Esophagus squamous epithelium (tissue), 5 donors: ENCODE measurements at places on chromosomes 2 and 18.

GRCh38 chr2:100142393-100142792, at the start of gene AFF3:
TSS of gene AFF3 (minus strand) at chr2:100142590. CDS start at chr2:100104454, 38,136 bp downstream.
- DNase-seq: peak; percentile 9

DNA sequence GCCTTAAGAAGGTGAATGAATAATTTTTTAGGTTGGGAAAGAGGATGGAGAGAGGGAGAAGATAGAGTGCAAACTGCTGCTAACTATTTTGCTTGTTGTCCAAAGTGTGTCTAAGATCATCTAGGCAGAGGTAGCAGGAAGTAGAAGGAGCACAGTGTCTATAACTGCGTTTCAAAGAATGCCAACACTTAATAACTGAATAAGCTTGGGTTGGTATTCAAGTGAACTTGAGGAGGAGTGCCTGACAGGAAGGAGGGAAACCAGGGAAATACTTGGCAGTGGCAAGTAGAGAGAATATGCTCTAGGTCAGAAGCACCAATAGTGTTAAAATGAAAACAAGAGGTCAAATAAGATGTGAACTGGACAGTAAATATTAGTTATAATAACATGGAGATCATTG, 155.9 kb downstream of the DPP10 start:
- no peak for DNase-seq

- no peak for DNase-seq
Observed at GRCh38 chr2:181680055-181680936, at the start of gene NEUROD1. TSS of gene NEUROD1 (minus strand) at chr2:181680517. CDS start at chr2:181678860, 1,657 bp downstream.

- DNase-seq: no peak
Observed at GRCh38 chr2:173713904-173714555, 251.1 kb downstream of the SP3 start.

- no peak for DNase-seq
Observed at GRCh38 chr2:219171231-219171651, 1.4 kb upstream of the SLC23A3 start.

- no peak for DNase-seq
Observed at GRCh38 chr2:88398180-88398579, 54.3 kb downstream of the FOXI3 start.

GRCh38 chr2:171289316-171289715, 128.6 kb upstream of the TLK1 start:
- no peak for DNase-seq

DNA sequence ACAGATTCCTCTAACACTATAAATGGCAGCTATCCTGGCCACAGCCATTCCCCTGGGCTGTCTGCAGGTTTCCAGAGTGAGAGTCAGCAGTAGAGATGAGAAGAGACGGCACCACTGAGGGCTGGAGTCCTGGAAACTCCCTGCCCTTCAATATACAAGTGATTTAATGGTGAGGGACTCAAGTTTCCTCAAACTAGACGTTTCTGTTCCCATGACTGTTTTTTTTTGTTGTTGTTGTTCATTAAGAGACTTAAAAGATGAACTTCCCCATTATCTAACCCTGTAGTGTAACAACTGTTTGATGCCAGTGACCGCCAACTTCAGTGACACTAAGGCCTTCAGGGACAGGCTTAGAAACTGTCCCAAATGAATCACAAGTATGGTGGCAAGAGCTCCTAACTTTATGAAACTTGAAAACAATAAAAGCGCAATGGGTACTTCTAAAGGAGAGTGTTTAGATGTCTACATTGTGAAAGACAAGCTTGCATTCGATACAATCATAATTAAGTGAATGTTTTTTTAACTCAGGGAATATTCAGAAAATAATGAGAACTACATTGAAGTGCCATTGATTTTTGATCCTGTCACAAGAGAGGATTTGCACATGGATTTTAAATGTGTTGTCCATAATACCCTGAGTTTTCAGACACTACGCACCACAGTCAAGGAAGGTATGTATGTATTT, 34.0 kb downstream of the IL1R2 start:
- no peak for DNase-seq

- no peak for DNase-seq
Observed at GRCh38 chr2:16609786-16610185, 55.8 kb downstream of the CYRIA start.

DNA sequence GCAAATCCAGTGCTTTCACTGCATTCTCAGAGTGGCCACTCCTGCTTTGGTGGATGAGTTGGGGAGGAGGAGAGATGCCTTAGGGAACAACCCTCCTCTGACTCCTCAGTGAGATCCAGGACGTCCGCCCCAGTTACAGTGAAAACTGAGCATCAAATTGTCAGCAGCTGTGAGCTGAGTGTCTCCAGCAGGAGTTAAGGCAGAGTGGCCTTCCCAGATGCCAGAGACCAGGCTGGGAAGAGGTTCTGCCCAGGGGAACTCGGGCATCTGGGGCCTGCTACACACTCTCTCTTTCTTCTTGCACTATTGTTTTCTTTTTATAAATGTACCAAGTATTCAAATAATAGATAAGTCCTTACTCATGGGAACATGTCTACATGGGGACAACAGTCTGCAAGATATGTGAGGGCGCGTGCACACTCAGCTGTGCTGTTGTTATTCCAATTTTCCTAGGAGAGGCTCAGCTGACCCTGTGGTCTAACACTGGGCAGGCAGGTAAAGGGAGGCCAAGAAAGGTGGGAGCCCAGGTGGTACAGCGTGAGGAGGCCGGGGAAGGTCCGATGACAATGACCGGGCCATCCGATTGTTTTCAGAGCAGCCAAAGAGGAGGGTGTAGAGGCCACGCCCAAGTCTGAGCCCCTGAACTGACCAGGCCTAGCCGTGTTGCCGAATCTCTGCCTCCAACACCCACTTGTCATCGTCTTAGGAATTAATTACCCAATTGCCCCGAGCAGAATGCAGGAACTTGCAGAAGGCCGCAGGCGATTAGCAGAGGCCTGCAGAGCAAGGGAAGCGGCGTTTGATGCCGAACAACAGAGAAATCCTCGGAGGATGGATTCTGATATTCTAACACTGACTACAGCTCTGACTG, 166.9 kb downstream of the ANAPC1 start:
- DNase-seq: no peak

DNA sequence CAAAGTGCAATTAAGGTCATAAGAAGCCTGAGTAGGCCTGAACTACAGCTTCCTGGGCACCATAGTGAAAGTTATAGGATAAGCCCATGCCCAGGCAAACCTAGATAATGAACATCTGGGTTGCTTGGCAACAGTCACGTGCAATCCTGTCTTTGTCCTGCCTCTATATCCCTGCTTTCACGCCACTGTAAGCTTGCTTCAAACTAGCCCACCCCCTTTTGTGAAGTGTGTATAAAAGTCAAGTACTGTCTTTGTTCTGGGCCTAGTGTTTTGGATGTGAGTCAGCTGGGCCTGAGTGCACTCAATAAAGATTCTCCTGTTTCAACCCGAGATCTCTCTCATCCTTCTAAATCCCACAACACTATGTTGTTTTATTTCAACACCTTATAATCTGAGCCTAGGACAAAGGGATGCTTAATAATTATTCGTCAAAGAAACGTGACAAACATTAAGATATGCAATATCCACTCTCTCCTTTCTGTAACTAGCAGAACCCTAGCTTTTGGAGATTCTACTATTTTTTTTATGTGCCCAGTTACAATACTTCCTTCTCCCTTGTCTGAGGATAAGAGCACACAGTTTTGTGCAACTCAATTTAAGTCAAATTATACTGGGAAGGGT, 927.8 kb downstream of the SUCLG1 start:
- no peak for DNase-seq

GRCh38 chr2:233059797-233060500, at the start of gene INPP5D:
TSS of gene INPP5D (plus strand) at chr2:233060342. CDS start at chr2:233060479, 137 bp downstream.
- DNase-seq: no peak
